ENCODE measurements at places on chromosomes 5 and 9. TPM values are rescaled to one million over a fixed set of nuclear protein-coding genes. Genes with fewer than 3 reads are reported as not detected.

The CCDC183 gene
- 0.26 TPM for total RNA-seq

The SHOC1 gene
- total RNA-seq = not detected

The C7 gene
- total RNA-seq = not detected

DNA sequence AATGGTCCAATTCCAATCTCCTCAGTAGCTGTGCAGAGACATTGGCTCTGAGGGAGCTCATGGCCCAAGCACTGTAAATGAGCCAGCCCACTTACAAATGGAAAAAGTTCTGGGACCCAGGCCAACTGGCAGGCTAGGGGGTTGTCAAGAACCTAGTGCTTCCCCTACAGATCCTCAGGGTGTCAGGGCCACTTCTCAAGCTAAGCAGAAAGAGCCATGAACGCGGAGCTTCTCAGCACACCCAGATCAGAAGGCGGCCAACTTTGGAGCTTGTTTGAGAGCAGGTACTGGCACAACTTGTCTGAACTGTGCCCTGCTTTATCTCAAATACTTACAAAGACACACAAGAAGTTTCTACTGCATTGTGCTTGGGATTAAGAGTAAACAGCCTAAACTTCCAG, 17.5 kb downstream of the TLE1 start:
- DNase-seq = no peak

- DNase-seq = no peak
Measured at GRCh38 chr9:78828521-78828920, 531.6 kb downstream of the PSAT1 start.

GRCh38 chr5:107217721-107218130, 453.0 kb downstream of the EFNA5 start:
- no peak for DNase-seq

The CDH6 gene
- total RNA-seq = not detected

The POLR3G gene
- 10.4 TPM for total RNA-seq

DNA sequence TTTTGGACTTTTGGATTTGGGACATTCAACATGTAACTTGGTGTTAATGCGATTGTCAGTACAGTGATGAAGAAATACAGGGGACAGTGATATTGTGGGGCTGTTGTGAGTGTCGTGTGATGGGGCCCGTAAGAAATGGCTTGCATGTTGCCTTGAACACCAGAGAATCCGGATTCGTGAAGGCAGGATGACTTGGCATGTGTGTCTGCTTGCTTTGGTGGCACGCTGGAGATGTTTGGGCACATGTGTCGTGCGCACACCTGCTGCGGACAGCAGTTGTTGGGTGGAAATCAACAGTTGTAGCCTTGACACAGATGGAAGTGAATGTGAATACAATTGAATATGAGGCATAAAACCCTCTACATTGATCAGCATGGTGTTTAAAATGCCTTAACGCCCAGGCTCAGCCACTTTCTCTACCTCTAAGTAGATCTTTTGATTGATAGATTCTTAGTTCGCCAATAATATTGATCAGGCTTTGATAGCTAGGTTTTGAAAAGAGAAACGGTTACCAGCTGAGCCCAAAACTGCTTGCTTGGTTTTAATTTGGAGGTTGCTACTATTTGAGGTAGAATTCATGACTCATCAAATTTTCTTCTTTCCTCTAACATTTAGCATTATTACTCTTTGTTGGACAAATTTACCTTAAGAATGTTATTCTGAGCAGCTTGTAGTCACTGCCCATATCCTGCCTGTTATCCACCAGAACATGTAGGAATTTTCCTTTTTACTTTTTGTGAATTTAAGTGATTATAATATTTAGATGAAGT, 94.4 kb downstream of the TRIO start:
- DNase-seq = no peak

The PIP5KL1 gene
- 2.6 TPM for total RNA-seq
